ENCODE measurements at places on chromosomes 5 and 9. TPM values are rescaled to one million over a fixed set of nuclear protein-coding genes. Genes with fewer than 3 reads are reported as not detected.

KCTD16 gene
- polyA plus RNA-seq, result 9.3 TPM

FAM153A gene
- polyA plus RNA-seq, result 1.8 TPM

ISOC1 gene
- 41.9 TPM for polyA plus RNA-seq

OMD gene
- polyA plus RNA-seq, result 1.4 TPM

LIFR gene
- 39.8 TPM for polyA plus RNA-seq

HSD17B4 gene
- 193 TPM for polyA plus RNA-seq

LHX6 gene
- polyA plus RNA-seq, result 3.3 TPM

CTNND2 gene
- 183 TPM for polyA plus RNA-seq

MYMK gene
- polyA plus RNA-seq, result 0.26 TPM

PDZD2 gene
- polyA plus RNA-seq, result 36.8 TPM

KCNV2 gene
- 0.57 TPM for polyA plus RNA-seq

WDR31 gene
- polyA plus RNA-seq, result 4.5 TPM

PCDHA5 gene
- polyA plus RNA-seq, result 3.7 TPM

RLN2 gene
- 0.59 TPM for polyA plus RNA-seq

CARTPT gene
- 30.1 TPM for polyA plus RNA-seq

PCDHB16 gene
- polyA plus RNA-seq, result 6.5 TPM

TMEM252 gene
- 0.55 TPM for polyA plus RNA-seq

NPR3 gene
- 6.8 TPM for polyA plus RNA-seq

IL5 gene
- polyA plus RNA-seq, result 0.86 TPM

C5orf52 gene
- polyA plus RNA-seq, result not detected

UBQLN1 gene
- polyA plus RNA-seq, result 131 TPM
